ENCODE measurements at places on chromosomes 13 and 19.
A peak's percentile ranks its signal among the peaks of the same experiment; 100 is the strongest.

DNA sequence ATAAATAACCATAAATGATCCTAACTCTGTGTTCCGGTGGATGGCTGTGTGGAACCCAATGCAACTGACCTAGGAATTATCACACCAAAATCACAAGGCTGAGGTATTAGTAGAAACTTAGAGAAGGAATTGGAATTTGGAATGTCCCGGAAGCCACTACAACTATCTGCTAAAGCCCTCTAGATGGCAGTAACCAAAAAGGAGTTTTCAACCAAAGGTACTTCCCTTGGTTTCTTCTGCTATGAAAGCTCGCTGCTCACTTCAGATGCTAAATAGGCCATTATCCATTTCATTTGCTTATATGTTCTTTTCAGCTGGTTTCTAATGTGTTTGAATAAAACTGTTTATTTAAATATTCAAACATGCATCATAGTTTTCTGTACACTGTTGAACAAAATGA, 1589.1 kb upstream of the SPRY2 start:
- no peak for DNase-seq

GRCh38 chr19:18639706-18640243, 2.9 kb downstream of the KLHL26 start:
- DNase-seq: no peak

GRCh38 chr19:3725640-3726310, 17.6 kb downstream of the TJP3 start:
- DNase-seq: peak; percentile 95

DNA sequence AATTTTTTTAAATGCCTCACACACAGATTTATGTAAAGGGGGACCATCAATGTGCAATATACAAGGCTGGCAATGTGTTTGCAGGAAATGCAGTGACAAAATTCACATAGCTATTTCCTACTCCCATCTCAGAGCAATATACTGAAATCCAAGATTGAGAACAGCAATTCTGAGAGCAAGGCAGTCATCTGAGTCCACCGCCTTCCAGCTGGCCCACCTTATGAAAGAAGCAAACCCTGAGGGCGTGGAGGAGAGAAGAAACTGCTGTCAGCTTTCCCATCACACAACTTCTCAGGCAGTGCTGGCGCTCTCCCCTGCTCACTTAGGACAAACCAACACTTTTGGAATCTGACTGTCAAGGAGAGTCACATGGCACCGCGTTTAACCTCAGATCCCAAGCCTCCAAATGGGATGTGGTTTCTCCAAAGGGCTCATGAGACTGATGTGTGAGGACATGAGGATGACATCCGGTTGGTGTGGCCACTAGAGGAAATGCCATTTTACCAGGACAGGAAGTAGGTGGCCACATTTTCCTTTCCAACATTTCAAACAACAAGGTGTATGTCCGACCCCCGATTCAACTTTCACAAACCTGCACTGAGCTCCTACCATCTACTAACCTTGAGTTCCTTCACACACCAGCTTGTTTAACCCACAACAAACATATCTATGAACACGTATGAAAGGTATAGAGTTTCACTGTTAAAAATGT, 3.7 kb upstream of the DOCK9 start:
- no peak for DNase-seq

GRCh38 chr13:24267274-24267673, 42.1 kb upstream of the C1QTNF9 start:
- DNase-seq: no peak

DNA sequence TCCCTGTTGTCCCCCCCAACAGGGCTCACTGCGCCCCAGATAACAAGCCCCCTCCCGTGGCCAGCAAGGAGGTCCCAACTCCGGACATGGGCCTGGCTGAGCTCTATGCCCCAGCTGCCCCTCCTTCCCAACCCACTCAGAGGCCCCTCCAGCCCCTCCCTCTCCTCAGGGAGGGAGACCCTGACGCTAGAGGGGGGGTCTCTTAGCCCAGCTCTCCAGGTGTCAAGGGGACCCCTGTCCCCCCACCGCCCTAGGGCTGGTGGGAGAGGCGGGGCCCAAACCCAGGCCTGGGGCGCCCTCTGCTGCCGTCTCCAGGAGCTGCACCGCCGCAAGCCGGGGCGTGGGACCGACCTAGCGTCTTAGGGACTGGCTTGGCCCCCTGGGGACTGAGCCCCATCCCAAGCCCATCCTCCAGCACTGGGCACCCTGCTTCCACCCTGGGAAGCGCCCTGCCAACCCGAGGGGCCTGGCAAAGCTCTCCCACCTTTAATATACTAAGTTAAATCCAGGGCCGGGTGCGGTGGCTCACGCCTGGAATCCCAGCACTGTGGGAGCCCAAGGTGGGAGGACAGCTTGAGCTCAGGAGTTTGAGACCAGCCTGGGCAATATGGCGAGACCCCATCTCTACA, 1.4 kb downstream of the GRIN3B start:
- no peak for DNase-seq

DNA sequence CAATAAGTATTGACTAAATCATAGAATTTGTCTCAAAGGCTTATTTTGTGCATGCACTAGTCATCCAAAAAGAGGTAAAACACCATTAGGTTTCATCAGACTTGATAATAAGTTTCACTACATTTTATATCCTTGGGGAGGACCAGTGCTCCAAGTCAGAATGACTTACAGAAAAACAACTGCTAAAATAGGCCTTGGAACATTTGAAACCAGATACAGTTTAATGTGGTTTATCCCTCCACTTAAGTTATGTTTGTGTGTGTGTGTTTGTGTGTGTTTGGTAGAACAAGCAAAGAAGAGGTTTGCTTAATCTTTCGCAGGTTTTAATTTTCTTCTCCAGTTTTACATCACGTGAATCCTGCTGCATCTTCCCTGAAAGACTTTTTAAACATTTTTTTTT, 570.9 kb downstream of the PCDH9 start:
- no peak for DNase-seq

DNA sequence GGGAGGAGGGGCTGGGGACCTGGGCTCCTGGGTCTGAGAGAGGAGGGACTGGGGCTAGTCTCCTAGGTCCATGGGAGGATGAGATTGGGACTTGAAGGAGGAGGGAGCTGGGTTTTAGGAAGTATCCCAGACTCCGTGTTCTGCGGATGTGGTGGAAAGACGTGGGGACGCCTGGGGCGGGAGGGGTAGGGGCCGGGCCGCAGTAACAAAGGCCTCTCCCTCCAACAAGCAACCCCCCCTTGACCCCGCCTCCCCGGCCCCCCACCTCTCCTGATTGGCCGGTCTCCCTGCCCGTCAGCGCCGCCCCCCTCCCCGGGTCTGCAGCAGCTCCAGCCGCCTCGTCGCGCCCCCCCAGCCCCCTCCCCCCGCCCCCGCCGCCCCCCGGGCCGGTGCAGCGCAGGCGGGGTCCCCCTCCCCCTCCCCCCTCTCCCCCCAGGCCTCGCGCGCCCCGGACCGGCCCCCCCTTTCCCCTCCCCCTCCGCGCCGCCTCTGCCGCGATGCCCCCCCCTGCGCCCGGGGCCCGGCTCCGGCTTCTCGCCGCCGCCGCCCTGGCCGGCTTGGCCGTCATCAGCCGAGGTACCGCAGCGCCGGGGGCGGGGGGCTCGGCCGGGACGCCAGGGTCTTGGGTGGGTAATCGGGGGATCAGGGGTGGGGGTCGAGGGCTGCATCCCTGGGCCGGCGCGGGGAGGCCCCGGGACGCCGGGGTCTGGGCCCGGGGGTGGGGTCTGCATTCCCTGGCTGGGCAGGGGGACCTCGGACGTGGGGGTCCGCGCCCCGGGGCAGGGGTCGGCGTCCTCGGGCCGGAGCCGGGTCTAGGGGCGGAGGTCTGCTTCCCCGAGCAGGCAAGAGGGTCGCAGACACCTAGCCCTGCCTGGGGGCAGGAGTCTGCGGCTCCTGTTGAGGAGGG, at the start of gene IGLON5:
IGLON5 (plus strand) TSS at position 294 of the 907 bp plus-strand sequence; CDS start at position 498, 204 bp downstream.
- no peak for DNase-seq

DNA sequence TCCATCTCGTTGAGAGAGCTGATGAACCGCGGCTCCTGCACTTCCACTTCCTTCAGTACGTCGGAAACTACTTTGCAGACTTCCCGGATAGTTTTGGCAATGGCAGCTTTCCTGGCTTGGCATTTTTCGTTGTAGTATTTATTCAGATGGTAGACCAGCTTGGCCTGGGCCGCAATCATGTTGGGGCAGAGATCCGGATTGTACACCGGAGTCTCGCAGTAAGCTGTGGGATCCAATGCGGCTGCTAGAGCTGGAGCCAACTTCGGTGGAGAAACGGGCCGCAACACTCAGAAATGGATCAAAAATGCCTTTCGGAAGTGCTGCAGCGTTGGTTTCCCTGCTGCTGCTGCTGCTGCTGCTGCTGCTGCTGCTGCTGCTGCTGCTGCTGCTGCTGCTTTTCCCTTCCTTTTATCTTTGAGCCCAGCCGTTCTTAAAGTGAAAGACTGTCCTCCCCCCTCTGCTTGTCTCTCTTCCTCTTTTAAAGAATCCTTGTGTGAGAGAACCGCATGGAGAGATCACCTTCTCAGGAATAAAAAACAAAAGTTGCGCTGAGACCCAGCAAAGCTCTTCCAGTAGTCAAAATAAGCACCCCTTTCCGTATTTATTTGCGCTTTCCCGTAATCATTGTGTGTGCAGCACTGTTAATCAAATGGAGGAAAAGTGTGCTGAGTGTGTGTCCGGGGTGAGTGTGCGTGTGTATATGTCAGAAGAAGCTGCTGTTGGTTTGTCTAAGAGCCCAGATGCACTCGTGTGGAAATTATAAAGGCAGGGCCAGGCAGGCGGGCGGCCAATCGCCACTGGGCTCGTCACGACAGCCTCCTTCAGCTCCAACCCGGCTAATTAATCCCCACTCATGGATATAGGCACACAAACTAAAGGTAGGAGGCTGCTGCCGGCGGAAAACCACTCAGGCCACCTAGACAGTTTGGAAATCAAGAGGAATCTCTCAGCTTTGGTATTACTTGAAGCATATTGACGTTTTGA, at the start of gene MAB21L1:
MAB21L1 (minus strand) TSS at position 730 of the 984 bp plus-strand sequence; CDS start at position 179, 551 bp downstream.
- no peak for DNase-seq

- DNase-seq: no peak
These were observed 820 bp downstream of the EID2 start for GRCh38 chr19:39539165-39539517.

- DNase-seq: no peak
These were observed 7.5 kb downstream of the ELAVL1 start for GRCh38 chr19:7997809-7998480.

DNA sequence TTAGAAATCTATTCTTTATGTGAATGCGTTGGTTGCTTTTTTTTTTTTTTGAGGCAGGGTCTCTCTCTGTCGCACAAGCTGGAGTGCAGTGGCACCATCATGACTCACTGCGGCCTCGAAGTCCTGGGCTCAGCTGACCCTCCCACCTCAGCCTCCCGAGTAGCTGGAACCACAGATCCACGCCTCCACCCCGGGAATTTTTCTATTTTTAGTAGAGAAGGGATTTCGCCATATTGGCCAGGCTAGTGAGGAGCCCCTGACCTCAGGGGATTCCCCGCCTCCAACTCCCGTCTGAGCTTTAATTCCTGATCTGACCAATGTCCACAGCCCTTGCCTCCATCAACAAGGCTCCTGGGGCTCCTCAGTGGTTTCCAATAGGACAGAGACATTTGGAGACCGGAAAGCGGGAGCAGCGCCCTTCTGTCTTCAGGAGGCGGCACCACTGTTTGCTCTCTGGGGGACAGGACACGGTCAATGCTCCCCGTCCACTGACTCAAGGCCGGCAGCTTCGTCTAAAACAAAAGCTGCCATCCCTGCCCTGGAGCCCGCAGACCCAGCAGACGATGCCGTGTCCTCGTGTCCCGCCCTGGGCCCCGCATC, 503 bp downstream of the TUBA3C start:
- DNase-seq: no peak

- DNase-seq: no peak
These were observed 93.9 kb upstream of the TDRD3 start for GRCh38 chr13:60303166-60303565.

GRCh38 chr19:3857449-3858003, 11.3 kb downstream of the ZFR2 start:
- DNase-seq: no peak

DNA sequence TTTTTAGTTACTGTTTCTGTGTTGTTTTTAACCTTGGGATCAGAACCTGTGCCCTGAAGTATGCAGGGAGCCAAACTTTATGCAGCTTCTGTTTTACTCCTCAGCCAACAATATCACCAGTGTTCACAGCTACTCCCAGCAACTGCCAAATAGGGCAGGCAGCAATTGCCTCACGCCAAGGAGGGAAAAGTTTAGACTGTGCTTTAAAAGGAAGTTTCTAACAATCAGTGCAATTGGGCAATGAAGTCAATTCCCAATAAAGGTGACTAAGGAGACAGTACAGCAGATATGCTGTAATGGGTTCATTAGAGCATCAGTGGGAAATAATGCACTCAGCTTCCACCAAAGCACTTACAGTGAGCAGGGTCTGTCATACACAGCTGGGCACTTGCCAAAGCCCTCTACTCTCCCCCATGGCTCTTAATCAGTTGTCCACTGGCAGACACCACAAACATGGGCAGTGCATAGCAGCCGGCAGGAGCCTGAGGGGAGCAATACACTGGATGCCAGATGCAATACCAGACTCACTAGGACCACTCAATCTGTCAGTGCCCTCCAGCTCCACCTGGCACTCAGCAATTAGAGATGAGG, 19.3 kb downstream of the ENOX1 start:
- DNase-seq: peak; percentile 30

GRCh38 chr19:16210168-16210567, 12.5 kb downstream of the AP1M1 start:
- no peak for DNase-seq

GRCh38 chr19:39351537-39352064, 9.4 kb downstream of the SAMD4B start:
- no peak for DNase-seq

DNA sequence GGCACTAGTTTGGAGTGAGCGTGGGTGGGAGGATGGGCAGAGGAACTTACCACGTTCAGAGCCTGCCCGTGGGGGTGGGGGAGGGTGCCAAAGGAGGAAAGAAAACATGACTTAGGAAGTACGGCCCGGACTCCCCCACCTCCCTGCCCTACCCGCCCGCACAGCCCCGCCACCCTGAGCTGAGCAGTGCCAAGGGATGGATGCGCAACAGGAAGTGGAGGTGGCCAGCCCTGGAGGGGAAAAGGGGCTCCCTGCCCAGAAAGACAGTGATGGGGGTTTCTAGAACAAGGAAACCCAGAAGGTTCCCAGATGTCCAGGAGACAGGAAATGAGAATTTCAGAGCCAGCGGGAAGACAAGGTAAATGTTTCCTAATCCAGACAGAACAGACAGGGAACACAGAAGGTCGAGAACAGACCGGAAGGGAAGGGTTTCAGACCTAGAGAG, 6.3 kb downstream of the TEAD2 start:
- DNase-seq: no peak

DNA sequence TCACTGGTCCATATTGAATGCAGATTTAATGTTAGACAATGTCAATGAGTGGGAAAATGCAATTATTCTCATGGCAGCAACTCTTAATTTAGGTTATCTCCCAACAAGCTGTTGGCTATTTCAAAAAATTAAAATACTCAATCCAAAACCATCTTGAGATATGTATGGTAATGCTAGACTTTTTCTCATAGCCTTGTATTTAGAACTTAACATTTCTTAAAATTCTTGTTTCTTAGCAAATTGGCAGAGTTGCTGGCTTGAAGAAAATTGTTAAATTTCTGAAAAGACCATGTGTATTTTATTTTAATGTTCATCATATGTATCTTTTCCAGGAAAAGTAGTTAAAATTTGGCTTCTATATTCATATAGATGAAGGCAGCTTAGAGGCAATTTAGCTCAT, 1355.1 kb downstream of the PCDH9 start:
- no peak for DNase-seq

Measured in left colon (tissue), 2 donors.